ENCODE measurements at places on chromosomes 13 and 19.
A peak's percentile ranks its signal among the peaks of the same experiment; 100 is the strongest.

GRCh38 chr19:42201489-42202289 is 15.8 kb downstream of the DEDD2 start:
- DNase-seq, result peak; percentile 88

DNA sequence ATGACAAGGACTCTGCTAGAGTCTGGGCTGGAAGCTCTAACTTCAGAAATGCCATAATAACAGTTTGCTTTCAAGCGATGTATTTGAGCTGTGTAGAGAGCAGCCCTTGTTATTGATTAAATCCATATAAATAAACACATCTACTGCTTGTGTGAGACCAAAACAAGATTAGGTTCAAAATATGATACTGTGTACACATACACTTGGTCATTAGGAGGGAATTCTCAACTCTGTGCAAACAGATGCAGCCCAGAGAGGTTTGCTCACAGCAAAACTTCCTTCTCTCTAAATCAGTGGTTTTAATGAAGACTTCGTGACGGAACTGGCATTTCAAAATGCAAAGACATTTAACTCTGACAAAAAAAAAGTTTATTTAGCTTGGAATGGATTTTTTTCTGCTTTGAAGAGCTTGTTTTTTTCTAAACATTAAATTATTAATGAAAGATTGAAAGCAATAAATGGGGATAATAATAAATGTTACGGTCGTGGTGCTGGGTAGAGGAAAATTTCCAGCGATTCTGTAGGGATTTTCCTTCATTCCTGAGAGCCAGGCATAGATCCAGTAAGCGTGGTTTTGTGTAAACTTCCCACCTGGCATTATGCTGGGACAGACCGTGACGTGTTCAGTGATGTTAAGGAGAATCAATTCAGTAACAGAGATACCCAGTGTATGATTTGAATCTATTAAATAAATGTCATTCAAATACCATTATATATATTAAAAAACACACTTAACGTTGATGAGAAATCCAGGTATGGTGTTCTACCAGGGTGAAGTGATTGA is 213.7 kb downstream of the TEX29 start:
- no peak for DNase-seq

- peak; percentile 17 for DNase-seq
These were observed 197.4 kb downstream of the RGCC start for GRCh38 chr13:41654796-41655195.

DNA sequence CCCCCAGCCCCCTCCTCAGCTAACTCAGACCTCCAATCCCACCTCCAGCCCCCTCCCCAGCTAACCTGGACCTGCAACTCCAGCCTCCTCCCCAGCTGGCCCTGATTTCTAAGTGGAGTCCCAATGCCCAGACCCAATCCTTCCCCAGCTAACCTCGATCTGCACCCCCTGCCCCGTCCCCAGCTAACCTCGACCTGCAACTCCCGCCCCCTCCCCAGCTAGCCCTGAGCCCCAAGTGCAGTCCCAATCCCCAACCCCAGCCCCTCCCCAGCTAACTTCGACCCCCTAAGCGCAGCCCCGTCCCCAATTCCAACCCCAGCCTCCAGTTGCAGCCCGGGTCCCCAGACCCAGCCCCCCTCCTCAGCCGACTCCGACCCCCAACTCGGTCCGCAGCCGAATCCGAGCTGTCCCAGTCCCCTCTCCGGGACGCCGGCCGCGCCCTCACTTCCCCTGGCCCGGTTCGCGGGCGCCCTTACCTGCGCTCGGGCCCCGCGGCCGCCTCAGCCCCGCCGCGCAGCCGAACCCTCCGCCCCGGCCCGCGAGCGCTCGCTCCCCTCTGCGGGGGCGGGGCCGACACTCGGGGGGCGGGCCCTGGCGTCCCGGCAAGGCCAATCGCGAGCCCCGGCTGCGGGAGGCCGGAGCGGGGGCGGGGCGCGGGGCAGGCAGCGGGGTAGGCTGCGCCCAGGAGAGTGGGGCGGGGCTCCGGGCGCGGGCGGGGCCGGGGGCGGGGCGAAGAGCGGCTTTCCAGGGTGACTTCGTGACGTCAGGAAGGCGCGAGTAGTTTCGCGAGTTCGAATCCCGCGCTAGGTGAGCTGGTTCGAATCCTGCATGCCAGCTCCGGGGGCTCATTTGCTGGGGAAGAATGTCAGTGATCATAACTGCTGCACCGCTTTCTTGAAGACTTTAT is at the start of gene GNG7:
Gene GNG7 (minus strand): TSS at position 525 of the 907 bp plus-strand sequence. CDS start 182,006 bp downstream, outside the sequence.
- peak; percentile 84 for DNase-seq

- peak; percentile 96 for DNase-seq
These were observed 2.6 kb upstream of the MCEMP1 start for GRCh38 chr19:7674010-7675005.

GRCh38 chr13:34933349-34933748 is 8.7 kb upstream of the NBEA start:
- DNase-seq, result no peak

- DNase-seq, result peak; percentile 87
These were observed 2.9 kb upstream of the FTL start for GRCh38 chr19:48962029-48962848.

DNA sequence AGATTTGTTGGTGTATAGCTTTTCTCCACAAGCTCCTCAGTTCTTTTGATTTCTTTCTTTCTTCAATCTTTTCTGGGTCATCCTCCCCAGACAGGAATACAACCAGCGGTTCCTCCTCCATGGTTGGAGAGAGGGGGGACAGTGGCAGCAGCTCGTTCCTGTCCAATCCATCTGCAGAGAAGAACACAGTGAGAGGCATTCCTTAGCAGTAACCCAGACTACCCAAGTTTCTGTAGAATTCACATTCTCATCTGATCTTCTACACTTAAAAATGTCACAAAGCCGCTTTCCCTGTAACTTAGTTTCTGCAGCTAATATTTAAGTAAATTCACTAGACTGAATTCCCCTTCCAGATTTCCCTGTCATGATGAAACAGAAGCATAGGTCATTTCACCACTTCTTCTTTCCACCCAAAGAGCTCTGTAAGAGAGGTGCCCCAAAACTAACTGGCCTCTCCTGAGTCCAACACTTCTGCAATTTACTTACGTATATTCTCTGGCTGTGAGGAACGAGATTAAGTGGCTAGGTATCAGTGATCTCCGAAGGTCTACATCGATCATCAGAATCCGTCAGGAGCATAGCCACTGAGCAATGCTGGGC is 171.9 kb downstream of the TBC1D4 start:
- DNase-seq, result peak; percentile 8

DNA sequence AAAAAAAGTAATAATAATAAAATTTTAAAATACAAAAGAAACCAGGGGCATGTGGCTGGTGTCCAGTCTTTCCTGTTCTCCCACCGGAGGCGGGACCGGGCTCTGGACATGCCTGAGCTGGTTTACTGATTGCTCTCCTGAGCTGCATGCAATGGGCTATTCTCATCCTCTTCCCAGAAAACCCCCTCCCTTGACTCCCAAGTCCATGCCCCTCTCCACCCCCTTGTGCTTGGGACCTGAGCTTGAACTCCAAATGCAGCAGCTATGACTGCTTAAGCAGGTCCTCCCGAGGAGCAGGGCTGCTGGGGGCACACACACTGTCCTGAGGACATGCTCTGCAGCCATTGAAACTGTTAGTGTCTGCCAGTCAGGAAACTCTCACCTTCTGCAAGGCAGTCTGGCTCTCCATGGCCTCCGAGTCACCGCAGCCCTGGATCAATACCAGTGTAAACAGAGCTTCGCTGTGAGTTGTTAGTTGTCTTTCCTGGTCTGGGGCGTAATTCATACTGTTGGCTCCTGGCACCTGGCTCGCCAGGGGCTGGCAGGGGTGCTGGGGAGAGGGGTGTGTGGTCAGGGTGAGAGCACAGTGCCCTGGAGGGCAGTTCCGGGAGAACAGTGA is 41.6 kb upstream of the CHST8 start:
- no peak for DNase-seq

DNA sequence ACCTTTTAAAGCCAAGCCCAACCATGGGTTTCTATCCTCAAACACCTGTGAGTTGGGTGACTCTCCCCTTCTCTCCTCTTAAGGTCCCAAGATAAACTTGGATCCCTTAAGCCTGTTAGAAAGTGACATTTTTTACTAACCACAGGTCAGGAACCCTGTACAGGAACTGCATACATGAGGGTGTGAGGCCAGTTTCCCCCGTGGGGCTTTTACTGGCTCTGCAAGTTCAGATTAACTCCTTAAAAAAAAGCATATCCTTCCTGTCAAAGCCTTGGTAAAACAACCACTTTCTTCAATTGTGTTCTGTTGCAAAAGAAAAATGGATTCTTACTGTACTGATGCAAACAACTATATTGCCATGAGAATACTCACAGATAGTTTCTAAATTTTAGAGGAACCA is 2638.7 kb upstream of the PCDH20 start:
- DNase-seq, result no peak

DNA sequence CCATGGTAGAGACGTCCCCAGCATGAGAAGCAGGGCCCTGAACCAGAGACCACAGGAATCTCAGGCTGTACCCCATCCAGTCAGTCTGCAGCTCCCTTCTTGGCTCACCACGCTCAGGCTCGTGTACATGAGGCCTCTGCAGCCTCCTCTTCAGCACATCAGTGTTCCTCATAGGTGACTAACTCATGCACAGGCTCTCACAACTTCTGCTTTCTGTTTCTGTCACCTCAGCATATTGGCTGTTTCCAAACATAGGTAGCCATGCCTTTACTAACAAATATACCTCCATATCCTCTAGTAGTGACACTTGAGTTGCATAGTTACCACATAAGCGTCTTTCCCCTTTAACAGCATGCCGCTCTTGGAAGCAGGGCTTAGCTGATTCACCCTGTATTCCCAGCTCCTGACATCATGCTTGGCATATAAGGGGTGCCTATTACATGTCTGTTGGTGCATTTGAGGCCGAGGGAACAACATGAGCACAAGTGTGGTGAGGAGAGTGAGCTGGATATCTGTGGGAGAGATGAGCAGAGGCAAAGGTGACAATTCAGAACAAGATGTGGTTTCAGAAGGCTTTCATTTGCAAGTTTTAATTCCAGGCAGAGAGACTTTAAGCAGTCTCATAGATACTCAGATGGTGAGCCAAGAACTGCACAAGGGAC is 16.7 kb downstream of the ZNF473 start:
- DNase-seq, result no peak

DNA sequence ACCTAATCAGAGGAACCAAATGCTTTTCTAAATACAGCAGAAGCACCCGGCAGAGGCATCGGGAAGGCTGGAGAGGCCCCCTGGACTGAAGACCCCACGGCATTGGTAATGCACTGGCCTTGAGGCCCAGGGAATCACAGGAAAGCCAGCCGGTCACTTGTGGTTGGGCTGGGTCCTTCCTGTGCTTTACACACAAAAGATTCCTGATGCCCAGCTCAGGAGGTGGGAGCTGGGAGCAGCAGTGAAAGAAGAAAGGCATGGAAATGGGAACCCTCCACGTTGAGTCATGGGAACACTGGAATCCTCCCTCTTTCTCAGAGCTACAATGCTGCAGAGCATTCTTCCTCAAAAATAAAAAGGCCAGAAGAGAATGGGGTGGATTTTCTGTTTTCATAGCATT is 126.4 kb downstream of the TNFRSF19 start:
- no peak for DNase-seq

DNA sequence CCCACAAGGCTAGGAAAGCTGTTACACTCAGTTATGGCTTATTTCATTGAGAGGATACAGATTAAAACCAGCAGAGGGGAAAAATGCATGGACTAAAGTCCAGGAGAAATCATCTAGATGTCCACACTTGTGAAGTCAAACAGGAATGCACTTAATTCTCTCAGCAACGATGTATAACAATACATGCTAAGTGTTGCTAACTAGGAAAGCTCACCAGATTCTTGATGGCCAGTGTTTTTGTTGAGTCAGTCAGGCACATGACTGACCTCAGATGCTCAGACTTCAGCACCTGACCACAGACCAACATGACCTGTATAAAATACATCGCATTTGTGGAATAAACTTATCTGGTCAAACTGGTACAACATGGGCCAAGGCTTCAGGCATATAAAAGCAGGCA is 470.2 kb upstream of the PRR20A start:
- no peak for DNase-seq

GRCh38 chr13:99315186-99315585 is 8.0 kb upstream of the GPR183 start:
- no peak for DNase-seq

GRCh38 chr13:24215732-24216131 is 55.2 kb downstream of the SPATA13 start:
- DNase-seq, result no peak

DNA sequence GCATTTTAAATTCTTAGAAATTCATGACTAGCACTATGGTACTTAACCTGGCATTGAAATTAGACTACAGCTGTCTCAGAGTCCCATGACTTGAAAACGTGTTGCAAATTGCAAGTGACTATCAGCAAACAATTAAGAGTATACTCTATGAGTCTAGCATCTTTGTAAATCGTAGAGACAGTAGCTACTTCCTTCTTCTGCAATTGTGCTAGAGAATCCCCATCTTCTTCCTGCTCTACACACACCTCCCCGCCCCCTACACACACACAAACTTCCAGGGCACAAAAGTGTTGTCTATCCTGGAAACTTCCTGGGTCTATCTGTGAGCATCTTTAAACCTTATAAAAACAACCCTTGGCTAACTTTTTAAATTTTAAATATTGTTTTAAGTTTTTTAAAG is 35.2 kb upstream of the MIR17HG start:
- DNase-seq, result no peak

- peak; percentile 98 for DNase-seq
These were observed 292.1 kb downstream of the SPRY2 start for GRCh38 chr13:80048802-80049201.

DNA sequence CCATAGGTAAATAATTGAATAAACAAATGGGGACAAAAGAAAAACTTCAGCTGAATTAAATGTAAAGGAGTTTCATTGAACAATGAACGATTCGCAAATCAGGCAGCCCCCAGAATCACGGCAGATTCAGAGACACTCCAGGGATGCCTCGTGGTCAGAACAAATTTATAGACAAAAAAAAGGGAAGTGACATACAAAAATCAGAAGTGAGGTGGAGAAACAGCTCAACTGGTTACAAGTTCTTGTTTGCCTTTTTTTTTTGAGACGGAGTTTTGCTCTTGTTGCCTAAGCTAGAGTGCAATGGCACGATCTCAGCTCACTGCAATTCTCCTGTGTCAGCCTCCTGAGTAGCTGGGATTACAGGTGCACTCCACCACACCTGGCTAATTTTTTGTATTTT is 5.7 kb downstream of the ZNF566 start:
- DNase-seq, result peak; percentile 48

- DNase-seq, result no peak
These were observed 409.4 kb downstream of the IRS2 start for GRCh38 chr13:109376936-109377335.

GRCh38 chr13:85379433-85379832 is 419.8 kb downstream of the SLITRK6 start:
- DNase-seq, result no peak

GRCh38 chr13:40622761-40623160 is 43.7 kb downstream of the FOXO1 start:
- DNase-seq, result no peak

DNA sequence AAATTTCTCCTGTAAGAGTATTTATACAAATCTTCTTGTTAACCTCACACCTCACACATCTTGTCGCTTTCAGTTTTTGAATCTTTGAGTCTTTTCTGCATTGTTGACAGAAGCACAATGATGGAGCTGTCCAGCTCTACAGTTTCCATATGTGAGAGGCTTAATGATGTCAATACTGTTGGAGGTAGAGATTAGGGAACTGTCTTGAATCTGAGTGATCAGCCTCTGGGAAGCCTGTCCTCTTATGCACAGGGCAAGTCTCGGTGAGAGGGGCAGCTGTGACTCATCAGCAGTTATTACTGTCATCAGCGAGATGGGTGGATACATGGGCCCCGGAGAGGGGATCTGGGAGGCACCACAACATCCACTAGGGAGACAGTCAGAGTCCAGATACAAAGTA is 4.6 kb upstream of the ITGBL1 start:
- DNase-seq, result no peak
